NCI-H69 (cell line): ENCODE measurements at places on chromosomes 12 and 14.
A peak's percentile ranks its signal among the peaks of the same experiment; 100 is the strongest.

GRCh38 chr14:81625343-81625742, 91.7 kb upstream of the SEL1L start:
- DNase-seq: peak; percentile 77

DNA sequence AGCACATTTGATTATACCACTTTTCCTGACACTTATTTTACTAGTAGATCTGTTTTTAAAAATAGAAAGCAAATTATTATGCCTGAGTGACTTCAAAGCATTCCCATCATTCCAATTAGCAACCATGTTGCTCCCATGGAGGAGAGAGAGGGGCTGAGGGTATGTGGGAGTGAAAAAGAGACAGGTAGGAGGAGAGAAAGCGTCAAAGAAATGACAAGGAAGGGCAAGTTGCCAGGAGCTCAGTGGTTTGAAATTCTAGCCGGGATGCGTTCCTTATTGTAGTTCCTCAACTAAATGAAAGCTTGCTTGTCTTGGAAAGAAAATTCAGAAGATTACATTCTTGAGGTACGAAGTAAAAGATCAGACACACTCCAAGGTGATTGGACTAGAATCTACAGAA, 92.4 kb upstream of the PKP2 start:
- DNase-seq: no peak

DNA sequence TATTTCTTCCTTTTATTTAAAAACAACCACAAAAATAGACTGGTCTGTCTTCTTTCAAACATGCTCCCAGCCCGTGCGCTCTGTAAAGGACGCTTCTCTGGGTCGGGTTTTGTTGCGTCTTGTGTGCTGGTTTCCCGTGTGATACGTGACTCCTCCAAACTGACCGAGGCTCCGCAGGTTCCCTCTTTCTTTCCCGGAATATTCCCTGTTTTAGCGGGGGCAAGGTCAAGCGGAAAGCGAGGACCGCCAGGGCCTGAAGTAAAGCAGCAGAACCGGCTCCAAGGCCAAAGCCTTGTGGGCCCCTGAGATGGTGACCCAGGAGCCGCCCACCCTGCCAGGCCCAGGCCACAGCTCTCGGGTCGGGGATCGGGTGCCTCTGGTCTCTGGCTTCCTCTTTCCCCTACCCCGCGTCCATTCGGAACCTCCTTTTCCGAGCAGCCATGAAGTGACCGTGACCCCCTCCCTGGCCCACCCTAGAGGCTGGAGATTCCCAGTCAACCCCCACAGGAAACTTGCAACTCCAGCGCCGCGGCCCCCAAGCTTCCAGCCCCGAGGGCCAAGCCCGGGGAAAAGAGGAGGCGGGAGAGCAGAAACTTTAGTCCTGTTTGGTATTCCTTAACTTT, 885 bp upstream of the HOXC10 start:
- no peak for DNase-seq

DNA sequence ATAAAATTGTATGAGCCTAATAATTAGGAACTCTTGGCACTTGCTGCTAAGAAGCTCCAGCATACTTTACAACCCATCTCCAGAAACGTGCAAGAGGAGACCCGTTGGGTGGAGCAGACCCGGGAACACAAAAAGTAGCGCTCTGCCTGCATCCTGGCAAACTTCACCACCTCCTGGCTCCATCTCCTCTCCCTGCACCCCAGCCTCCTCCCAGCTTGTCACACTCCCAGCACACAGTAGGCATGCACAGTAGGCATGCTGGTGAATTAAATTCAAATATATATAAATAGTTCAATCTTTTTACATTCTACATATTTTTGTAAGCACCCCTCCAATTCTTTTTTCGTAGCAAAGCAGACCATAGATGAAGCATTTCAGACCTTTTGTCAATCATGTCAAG, 1.2 kb downstream of the VSIG10 start:
- peak; percentile 16 for DNase-seq

DNA sequence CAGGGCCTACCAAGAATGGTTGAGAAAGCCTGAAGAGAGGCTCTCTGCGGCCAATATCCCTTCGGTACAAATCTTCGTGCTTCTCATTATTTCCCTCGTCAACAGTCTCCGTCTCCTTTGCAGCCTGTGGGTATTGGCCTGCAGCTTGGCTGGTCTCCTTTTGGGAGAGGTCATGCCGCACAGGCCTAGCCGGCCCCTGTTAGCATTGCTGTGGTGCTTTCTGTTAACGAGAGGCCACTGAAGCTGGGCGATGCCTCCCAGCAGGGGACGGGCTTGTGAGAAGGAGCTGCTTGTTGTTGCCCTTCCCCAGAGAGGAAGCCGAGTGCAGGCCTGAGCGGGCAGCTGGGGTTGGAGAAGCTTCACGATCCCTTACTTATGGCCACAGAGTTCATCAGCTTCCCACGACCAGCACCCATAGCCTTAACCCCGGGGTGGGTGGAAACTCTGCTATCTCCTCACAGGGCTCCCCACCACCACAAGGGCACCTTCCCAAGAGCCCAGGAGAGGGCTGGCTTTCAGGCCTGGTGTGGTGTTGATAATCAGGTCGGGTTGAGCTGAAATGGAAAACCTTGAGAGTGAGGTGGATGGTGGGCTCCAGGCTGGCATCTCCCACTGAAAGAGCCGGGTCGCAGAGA, 228.6 kb downstream of the ZFP36L1 start:
- no peak for DNase-seq

DNA sequence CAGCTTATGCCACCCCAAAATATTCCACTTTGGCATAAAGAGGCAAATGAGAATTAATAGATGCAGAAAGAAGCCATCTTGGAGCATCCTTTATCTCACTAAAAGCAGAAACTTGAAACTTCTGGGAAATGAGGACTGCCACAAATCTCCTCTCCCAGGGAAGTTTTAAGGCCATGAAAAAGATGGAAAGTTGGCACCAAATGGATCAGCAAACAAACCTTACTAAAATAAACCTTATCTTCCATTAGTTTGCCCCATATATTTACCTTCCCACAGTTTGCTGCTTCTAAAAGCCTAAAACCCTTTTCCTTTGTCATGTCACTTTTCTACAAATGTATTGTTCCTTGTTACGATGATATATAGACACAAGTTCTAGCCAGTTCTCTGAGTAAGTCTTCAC, 340.0 kb upstream of the USP15 start:
- DNase-seq: no peak

DNA sequence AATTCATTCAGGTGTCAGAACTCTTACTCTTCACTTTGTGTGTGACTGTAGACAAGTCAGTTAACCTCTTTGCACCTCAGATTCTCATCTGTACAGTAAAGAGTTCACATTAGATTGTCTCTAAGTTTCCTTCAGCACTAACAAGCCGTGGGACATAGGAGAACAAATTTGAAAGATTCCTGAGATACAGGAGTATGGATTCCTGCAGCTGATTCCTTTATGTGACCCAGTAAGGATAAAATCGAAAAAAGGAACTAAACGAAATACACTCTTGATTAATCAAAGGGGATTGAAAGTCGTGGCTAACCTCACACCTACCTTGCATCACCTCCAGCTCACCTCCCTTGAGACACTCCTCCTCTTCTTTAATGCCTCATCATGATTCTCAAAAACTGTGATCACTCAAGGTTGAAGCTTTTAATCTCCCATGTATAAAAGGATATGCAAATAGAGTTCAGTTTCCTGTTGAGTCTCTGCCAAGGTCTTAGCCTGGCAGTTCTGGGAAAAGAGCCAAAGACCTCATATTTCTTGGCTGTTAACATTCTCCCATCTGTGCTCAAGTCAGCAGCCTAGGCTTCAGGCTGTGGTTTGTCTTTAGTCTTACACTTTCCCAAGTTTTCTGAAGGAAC, 156.6 kb downstream of the DAD1 start:
- peak; percentile 95 for DNase-seq

GRCh38 chr14:80325688-80326087, 114.4 kb upstream of the DIO2 start:
- no peak for DNase-seq
